GM12878 (cell line): ENCODE measurements at places on chromosomes 2 and 18. TPM values are rescaled to one million over a fixed set of nuclear protein-coding genes. Genes with fewer than 3 reads are reported as not detected.

The LIPG gene
- 0.28 TPM in 1 of 2 replicates, not detected in the other for polyA plus RNA-seq

The COL4A3 gene
- polyA plus RNA-seq = 0.83 and 2.1 TPM in 2 replicates

The NTSR2 gene
- polyA plus RNA-seq = not detected in 2 replicates

The TEX44 gene
- not detected in 2 replicates for polyA plus RNA-seq

The ACVR1C gene
- polyA plus RNA-seq = not detected in 2 replicates

The PLEKHH2 gene
- not detected in 2 replicates for polyA plus RNA-seq

The NAT8 gene
- polyA plus RNA-seq = not detected in 2 replicates

The TGFA gene
- polyA plus RNA-seq = not detected in 2 replicates

The COLEC12 gene
- not detected in 2 replicates for polyA plus RNA-seq

The UGT1A10 gene
- polyA plus RNA-seq = not detected in 2 replicates

The SIGLEC15 gene
- polyA plus RNA-seq = 0.09 TPM in 1 of 2 replicates, not detected in the other

The LRP1B gene
- 0.01 TPM in 1 of 2 replicates, not detected in the other for polyA plus RNA-seq

The GYPC gene
- 80.4 and 87.6 TPM in 2 replicates for polyA plus RNA-seq

The SCN2A gene
- polyA plus RNA-seq = not detected in 2 replicates

The STPG4 gene
- polyA plus RNA-seq = 0.19 TPM in 1 of 2 replicates, not detected in the other

The GPR75 gene
- polyA plus RNA-seq = 0.20 TPM in 1 of 2 replicates, not detected in the other

The DYSF gene
- not detected in 2 replicates for polyA plus RNA-seq

The HEATR5B gene
- 13.7 and 14.5 TPM in 2 replicates for polyA plus RNA-seq

The GBX2 gene
- polyA plus RNA-seq = not detected in 2 replicates

The TCF7L1 gene
- polyA plus RNA-seq = not detected in 2 replicates

The DYNC2LI1 gene
- polyA plus RNA-seq = 18.6 and 19.7 TPM in 2 replicates

The SLC19A3 gene
- not detected in 2 replicates for polyA plus RNA-seq

The FAP gene
- polyA plus RNA-seq = not detected in 2 replicates

The LYG1 gene
- polyA plus RNA-seq = 0.33 and 0.42 TPM in 2 replicates

The MTHFD2 gene
- polyA plus RNA-seq = 128 and 141 TPM in 2 replicates

The SLC4A3 gene
- polyA plus RNA-seq = 0.08 TPM in 1 of 2 replicates, not detected in the other

The CTDP1 gene
- 10.7 and 13.9 TPM in 2 replicates for polyA plus RNA-seq

The L3MBTL4 gene
- polyA plus RNA-seq = 4.2 and 4.4 TPM in 2 replicates
